Uterus (tissue), 4 donors: ENCODE measurements at places on chromosomes 12 and 14.

DNA sequence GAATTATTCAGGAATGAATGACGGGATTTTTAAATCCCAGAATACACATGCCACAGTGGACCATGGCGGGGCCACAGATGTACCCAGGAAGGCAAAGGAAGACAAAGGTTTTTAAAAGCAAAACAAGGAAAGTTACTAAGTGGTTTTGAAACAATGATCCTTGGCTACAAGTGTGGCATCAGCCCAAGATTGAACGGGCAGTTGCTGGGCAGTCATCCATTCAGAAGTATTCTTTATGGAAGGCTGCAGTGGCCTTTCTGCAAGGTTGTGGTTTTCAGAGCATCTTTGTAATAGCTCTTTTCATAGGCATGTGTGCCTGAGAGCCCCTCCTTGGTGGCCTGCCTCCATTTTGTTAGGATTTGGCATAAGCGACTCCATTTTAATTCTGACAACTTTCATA lies 13.4 kb upstream of the IFI27 start:
- H3K4me3 ChIP-seq: no peak overlapping the region
- DNase-seq: no peak
- H3K36me3 ChIP-seq: no peaks in the 10 kb centered on the region
- H3K27ac ChIP-seq: no peak overlapping the region
- H3K27me3 ChIP-seq: no peaks in the 10 kb centered on the region

DNA sequence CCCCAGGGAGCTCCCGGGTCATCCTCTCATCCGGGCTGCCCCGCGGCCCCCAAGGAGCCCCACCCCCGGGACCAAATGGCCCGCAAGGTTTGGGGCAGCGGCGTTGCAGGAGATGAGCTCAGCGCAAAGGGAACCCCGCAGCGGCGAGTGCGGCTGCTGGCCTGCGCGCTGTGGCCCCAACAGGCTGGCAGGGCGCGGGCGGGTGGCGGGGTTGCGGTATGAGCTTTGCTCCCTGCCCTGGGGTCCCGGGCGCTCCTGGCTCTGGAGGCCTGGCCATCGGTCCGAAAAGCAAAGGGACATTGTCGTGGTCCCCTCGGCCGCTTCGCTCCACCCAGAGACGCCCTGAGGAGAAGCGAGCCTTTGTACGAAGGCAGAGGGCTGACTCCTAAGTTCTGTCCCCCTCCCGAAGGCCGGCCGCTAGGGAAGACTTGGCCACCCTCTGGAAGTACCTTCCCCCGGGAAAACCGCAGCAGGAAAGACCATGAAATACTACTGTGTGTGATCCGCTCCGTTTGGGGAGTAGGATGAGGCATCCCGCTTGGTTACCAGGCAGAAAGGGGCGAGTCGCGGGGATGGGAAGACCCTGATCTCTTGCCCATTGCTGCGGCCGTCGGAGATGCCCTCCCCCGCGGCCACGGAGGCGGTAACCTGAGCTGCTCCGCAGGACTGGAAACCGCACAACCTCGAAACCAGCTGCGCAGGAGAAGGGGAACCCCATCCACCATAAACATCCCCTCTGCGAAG lies 620 bp upstream of the NID2 start:
- H3K4me1 ChIP-seq: no peaks in the 10 kb centered on the region
- no peaks in the 10 kb centered on the region for H3K27me3 ChIP-seq
- no peaks in the 10 kb centered on the region for H3K36me3 ChIP-seq
- peak overlapping the region; percentile 93 for H3K27ac ChIP-seq
- DNase-seq: no peak

- no peak for DNase-seq
- H3K36me3 ChIP-seq: no peaks in the 10 kb centered on the region
- H3K27ac ChIP-seq: peak overlapping the region; percentile 95
- no peaks in the 10 kb centered on the region for H3K27me3 ChIP-seq
- peaks cover 18% of the 10 kb centered on the region for H3K4me1 ChIP-seq
- H3K4me3 ChIP-seq: peak overlapping the region; percentile 32
These were observed 72.8 kb downstream of the IRF2BPL start for GRCh38 chr14:76955575-76956315.

DNA sequence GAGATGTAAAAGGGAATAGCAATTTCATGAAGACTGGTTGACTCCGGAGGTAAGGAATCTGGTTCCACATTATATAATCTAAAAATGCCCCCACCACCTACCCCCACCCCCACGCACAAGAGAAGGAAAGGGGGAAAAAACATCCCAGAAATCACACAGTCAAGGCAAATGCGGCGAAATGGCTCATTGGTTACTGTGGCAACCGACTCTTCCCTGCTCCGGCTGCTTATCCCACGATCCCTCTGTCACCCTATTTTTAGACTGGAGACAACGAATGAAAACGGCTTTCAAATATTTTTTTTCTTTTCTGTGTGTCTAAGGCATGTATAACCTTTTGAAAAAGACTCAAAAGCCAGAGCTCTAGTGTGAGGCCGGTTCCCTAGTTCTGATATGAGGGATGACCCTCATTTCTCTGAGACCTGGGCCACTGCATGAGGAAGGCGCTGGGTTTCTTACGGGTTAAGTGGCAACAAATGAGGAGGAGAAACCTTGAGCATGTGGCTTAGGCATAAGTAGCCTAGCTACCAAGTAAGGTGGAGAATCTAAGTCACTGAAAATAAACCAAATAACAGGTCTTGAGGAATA lies 148.3 kb upstream of the GRIN2B start:
- H3K27me3 ChIP-seq: no peaks in the 10 kb centered on the region
- H3K36me3 ChIP-seq: no peaks in the 10 kb centered on the region
- DNase-seq: no peak
- H3K4me3 ChIP-seq: no peak overlapping the region
- no peak overlapping the region for H3K27ac ChIP-seq
